Activated CD4-positive, alpha-beta T cell treated with anti-CD3 and anti-CD28 coated beads, Interleukin-2, amount 10 ng/mL, durations not matched to agents 24 days and 14 days (primary cell): ENCODE measurements at places on chromosomes 3 and 15. TPM values are rescaled to one million over a fixed set of nuclear protein-coding genes. Genes with fewer than 3 reads are reported as not detected.

The GATA2 gene
- not detected in 2 replicates for total RNA-seq

The SPCS1 gene
- total RNA-seq: 134 and 135 TPM in 2 replicates

The VWA5B2 gene
- total RNA-seq: not detected in 2 replicates

DNA sequence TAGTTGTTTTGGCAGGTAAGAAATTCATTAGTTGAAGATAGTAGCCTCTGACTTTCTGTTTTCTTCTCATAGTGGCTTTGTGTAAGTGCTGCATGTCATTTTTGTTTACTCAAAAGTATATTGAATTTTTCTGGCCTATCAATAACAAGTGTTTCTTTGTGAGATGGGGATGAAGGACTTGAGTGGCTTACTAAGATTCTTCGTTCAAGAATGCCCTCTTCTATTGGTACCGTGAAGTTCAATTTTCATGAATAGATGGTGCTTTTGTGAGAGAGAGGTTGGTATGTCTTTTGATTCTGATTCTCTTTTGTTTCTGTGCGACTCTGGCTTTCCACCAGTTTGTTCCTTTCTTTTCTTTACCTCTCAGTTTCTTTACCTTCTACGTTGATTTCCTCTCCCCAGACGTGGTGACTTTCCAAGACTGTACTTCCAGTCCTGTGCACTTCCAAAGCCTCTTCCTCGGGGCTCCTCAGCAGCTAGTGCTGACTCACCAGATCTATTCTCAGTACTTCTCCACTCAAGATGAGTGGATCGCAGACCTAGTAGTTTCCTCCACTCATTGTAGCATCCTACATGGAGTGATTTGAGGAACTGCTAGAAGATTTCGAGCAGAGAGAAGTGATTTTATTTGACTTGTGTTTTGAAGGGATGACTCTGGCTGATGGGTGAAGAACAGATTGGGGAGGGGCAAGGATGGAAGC lies 82.0 kb upstream of the EPHB3 start:
- no peaks in the 10 kb centered on the region for H3K4me1 ChIP-seq
- no peak overlapping the region for H3K27ac ChIP-seq
- DNase-seq: no peak
- H3K36me3 ChIP-seq: no peaks in the 10 kb centered on the region
- H3K4me3 ChIP-seq: no peak overlapping the region
- peaks cover 23% of the 10 kb centered on the region for H3K27me3 ChIP-seq

DNA sequence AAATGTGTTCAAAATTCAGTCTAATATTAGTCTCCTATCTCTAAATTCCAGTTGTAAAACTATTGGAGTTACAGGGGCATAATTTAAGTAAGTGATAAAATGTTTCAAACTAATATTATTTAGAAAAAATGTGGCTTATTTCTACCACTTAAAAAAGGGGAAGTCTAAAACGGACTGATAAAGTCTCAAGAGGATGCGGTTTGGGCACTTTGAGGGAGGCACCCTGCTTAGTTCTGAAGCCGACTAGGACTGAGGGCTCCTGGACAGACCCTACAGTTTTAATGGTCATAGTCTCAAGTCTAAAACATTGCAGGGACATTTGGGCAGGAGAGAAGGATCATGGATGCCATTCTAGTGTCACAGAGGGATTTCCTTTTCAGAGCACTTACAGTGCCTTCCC lies 566.3 kb downstream of the NR2F2 start:
- H3K36me3 ChIP-seq: no peaks in the 10 kb centered on the region
- DNase-seq: no peak
- H3K27me3 ChIP-seq: peaks cover 1% of the 10 kb centered on the region
- no peak overlapping the region for H3K4me3 ChIP-seq
- H3K27ac ChIP-seq: no peak overlapping the region

DNA sequence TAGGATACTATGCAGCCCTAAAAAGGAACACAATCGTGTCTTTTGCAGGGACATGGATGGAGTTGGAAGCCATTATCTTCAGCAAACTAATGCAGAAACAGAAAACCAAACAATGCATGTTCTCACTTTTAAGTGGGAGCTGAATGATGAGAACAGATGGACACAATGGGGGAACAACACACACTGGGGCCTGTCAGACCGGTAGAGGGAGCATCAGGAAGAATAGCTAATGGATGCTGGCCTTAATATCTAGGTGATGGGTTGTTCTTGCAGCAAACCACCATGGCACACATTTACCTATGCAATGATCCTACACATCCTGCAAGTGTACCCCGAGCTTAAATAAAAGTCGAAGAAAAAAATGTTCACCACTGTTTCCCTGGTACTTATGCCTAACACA lies 17.5 kb downstream of the SENP7 start:
- H3K4me1 ChIP-seq: peaks cover 6% of the 10 kb centered on the region
- H3K4me3 ChIP-seq: no peak overlapping the region
- no peak overlapping the region for H3K27ac ChIP-seq
- no peak for DNase-seq
- H3K27me3 ChIP-seq: no peaks in the 10 kb centered on the region

GRCh38 chr3:136728918-136729317 lies 23.3 kb downstream of the STAG1 start:
- peaks cover 7% of the 10 kb centered on the region for H3K36me3 ChIP-seq
- H3K4me1 ChIP-seq: peaks cover 39% of the 10 kb centered on the region
- DNase-seq: no peak
- H3K27me3 ChIP-seq: no peaks in the 10 kb centered on the region
- no peak overlapping the region for H3K27ac ChIP-seq

DNA sequence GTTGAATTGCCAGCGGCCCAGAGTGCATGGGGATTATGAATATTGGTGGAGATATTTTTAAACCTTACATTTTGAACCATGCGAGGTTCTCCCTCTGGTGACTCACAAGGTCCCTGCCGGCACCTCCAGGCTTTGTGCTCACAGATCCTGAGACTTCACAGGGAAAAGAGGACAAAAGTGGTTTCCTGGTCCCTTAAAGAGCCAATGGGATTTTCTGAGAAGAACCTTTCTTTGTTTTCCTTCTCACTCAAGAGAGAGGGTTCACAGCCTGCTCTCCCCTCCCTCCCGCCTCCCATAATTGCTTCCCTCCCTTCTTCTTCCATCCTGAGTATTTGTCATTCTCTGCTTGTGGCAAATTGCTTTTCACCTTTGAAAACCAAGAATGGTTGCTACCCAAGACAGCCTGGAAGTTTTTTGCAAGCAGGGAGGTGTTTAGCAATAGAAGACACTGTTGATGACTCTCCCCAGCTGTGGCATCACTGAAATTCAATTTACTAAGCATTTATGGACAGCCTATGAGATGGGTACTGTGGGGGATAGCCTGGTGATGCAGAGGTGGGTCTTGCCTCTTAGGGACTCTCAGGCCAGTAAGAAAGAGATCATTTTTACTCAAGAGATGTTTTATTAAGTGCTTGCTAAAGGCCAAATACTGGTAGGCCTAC lies 76.6 kb downstream of the CPN2 start:
- H3K27me3 ChIP-seq: peaks cover 1% of the 10 kb centered on the region
- no peaks in the 10 kb centered on the region for H3K36me3 ChIP-seq
- H3K4me3 ChIP-seq: no peak overlapping the region
- H3K4me1 ChIP-seq: peaks cover 12% of the 10 kb centered on the region
- DNase-seq: no peak
- H3K27ac ChIP-seq: peak overlapping the region; percentile 74
